ENCODE measurements at places on chromosomes 7 and 10. TPM values are rescaled to one million over a fixed set of nuclear protein-coding genes. Genes with fewer than 3 reads are reported as not detected.

CREB3L2 gene
- 29.2 TPM for total RNA-seq

SGCE gene
- total RNA-seq = 29.9 TPM

GRCh38 chr10:124065382-124066125, 27.8 kb downstream of the CHST15 start:
- no peak for DNase-seq

- DNase-seq = no peak
These were observed 17.4 kb downstream of the IRF5 start for GRCh38 chr7:128954830-128955802.

ARHGAP22 gene
- 3.6 TPM for total RNA-seq

DNA sequence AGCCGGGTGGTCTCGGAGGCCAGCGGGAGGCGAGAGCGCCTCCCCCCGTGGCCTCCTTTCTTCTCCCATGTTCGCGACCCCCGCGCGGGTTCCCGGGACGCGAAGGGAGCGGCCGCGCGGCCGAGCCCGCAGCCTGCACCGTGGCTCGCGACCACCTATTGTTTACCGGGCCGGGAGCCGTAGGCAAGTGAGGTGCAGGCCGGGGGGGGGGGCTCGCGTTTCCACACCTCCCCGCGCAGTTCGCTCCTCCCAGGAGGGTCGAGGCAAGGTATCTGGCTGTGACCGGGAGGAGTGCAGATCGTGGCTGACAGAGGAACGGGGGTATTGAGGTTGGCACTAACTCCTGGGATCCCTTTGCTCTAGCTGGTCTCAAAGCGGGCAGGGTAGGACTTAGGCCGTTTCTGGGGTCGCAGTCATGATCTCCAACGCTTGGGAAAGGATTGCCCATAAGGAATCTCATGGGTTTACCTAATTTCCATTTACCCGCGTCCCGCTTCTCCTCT, 734 bp downstream of the PTPN12 start:
- peak; percentile 54 for DNase-seq

DNA sequence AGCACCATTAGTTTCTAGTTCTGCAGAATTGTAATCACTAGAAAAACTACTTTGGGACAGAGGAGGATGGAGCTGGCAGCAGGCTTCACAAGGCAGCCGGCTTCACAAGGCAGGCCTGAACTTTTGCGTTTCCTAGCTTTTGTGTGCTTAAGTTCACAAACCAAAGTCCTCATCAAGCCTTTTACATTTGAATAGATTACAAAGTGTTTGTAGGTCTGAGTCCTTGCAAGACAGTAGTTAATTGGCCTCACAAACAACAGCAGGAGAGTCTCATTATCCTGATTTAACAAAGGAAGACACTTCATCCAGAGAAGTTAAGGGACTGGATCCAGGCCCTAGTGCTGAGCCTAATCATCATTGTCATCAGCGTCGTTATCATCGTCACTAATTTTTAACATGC, 147.8 kb upstream of the AUTS2 start:
- no peak for DNase-seq

GJD4 gene
- total RNA-seq = not detected

FAM13C gene
- total RNA-seq = 6.3 TPM

OGDHL gene
- total RNA-seq = 1.5 TPM

RARRES2 gene
- total RNA-seq = 6.0 TPM

DNA sequence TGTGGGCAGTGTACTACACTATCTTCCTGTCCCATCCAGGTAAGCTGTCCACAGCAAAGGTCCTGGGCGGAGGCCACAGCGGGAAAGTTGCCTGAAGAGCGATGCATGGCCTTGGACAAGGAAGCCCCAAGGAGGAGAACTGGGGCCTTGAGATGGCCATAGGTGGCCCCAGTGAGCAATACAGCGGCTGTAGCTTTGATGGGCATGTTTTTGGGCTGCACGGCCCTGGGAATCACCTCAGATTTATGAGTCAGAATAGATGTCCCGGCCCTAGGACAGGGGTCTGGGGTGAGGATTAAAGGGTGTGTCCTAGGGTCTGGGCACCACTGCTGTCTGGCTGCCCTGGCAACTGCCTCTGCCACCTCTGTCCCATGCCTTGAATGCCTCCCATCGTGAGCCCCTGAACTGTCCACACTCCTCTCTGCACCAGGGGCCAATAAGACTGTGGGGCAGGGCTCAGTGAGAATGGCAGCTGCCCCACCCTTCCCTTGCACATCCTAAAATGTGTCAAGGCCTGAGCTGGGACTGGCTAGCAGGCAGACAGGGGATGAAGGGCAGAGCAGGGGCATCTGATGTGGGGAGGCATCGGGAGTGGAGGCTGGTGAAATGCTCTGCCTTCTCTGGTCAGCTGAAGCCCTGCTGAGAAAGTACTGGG, 9.4 kb upstream of the IRF5 start:
- DNase-seq = no peak

- no peak for DNase-seq
These were observed 210.8 kb downstream of the DNAJB6 start for GRCh38 chr7:157547611-157548010.

DNA sequence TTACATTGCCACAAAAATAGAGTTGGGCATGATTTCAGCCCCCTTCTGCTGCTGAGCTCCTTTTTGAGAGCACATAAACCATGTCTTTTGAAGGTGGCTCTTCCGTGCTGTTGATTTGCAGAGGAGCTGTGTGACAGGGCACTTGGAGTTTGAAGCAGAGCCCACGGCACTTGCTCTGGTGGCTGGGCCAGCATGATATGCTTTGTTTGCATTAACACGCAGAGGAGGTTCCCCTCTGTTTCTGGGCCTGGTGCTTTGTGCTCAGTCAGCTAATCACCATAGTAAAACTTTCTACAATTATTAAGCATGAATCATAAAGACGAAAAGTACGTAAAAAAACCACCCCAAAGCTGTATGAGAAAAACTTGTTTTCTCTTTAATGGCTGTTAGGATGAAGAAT, 40.1 kb downstream of the RBM33 start:
- DNase-seq = no peak

DNA sequence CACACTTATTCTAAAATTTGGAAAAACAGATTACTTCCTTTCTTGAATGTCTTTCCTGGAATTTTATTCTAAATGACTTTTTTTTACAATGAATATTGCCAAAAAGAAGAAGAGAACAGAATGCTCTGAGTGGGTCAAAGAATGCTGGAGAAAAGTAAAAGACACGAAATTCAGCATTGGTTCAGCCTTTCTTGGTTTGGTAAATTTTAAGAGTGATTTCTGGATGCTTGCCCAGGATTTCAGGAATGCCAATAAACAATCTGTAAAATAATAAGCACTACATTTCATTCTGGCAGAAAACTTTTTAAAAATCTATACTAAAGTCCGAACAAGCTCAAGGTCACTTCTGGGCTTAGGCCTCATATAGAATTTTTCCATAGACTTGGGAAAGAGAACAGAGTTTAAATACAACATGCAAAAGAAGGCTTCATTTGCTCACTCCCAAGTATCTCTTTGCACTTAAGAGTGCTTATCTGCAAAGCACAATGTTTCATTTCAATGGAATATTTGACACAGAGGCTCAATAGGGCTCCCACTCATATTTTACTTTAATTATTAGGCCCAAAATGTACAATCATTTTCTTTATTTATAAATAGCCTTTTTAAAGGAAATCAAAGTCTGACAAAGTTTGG, 359.5 kb upstream of the ANKRD30A start:
- DNase-seq = no peak

CTAGE8 gene
- total RNA-seq = 0.51 TPM

DNA sequence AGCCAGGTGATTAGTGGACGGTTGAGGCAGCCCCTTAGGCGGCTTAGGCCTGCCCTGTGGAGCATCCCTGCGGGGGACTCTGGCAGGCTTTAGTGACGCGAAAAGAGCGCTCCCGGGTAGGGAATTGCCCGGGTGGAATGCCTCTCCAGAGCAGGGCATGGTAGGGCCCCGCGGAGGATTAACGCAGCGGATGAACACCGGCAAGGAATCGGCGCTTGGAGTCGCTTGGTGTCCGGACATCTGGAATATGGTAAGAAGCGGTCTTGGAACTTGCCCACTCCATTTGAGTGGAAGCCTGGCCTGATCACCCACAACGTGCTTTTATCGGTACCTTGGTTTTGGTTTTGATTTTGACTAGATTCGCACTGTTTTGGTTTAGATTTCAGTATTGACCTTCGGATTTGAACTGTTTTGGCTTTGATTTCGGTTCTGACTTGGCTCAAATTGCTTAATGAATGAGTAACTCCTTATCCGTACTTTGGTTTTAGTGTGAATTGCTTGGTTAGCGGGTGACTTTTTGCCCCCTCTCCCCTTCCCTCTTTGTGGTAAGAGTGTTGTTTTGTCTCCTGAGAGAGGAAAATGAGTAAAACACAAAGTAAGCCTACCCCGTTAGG, 24.2 kb upstream of the CHST3 start:
- no peak for DNase-seq

- DNase-seq = no peak
These were observed 4.0 kb downstream of the ARHGAP22 start for GRCh38 chr10:48600645-48601505.

DNA sequence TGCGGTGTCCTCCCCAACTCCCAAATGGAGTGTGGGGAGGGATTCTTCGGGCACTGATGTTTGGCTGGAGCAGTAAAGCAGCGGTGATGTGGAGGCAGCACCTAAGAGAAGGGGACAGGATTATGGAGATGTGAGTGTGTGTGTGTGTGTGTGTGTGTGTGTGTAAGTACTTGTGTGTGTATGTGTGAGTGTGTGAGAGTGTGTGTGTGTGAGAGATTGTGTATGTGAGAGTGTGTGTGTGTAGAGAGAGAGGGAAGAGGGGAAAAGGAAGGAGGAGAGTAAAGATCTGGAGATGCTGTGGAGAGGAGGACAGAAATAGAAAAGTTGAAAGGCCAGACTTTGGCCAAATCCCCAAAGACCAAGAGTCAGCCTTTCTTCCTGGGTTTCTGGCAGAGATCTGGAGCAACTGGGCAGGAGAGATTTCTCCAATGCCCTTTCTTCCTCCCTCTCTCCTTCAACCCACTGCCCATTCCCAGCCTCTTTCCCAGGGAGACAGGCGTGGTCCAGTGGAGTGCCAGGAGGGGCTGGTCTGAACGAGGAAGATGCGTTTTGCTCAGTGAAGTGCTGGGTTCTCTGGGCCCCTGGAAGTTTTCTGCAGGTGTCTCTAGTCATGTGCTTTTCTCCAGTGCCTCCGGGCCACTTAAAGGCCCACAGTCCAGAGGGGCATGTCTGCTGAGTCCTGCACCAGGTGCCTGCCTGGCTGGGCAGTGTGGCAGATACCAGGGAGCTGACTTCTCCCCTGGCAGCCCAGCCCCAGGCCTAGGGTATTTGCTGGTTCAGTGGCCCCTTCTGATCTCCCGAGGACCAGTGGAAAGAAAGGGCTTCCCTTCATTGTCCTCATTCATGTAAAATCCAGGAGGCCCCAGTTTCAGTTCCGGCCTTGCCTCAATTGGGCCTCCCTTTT, 60.5 kb downstream of the HK1 start:
- DNase-seq = no peak

DNA sequence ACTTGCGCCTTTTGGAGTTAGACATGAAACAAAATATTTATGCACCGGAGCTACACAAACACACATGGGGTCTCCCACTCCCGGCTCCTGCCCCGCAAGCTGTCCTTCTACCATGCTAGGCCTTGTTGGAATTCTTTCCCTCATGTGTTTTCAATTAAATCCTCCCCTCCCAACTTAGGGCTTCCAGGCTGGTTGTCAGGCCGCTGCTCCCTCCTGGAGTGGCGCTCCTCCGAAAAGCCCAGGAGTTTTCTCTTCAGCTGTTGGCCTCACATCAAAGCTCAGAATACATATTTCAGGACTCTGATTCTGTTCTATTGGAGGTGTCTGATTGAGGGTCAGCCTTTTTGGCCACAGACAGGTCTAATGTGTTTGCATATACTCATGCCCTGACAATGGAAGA, 113.3 kb downstream of the FANK1 start:
- DNase-seq = no peak

AKR1C4 gene
- not detected for total RNA-seq

DNA sequence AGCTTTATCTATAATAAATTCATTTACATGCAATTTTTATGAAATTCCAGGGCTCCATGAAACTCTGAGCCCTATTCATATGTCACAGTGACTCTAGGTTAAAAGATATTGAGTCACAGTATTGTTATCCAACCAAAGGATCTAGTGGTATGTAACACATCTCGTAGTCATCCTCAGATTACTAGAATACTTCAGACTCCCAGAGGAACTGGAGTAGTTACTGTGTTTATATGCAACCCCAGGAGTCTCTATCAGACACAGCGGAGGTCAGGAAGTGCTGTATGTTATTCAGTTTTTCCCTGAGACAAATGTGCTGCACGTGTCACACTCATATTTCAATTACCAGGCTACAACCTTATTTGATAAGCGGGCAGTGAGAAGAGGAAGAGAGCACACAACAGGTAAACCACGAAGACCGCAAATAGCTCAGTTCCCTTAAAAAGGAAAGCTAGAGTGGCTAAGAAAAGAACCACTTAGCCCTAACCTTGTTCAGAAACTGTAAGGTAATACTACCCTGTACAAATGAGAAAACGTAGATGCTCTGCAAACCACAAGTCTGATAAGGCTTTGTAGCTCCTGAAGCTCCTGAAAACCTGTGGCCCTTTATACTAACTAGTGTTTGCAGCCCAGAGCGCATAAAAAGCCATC, 114.0 kb upstream of the CNTNAP2 start:
- DNase-seq = no peak

- no peak for DNase-seq
These were observed 2.7 kb upstream of the FEZF1 start for GRCh38 chr7:122307228-122307621.

DNA sequence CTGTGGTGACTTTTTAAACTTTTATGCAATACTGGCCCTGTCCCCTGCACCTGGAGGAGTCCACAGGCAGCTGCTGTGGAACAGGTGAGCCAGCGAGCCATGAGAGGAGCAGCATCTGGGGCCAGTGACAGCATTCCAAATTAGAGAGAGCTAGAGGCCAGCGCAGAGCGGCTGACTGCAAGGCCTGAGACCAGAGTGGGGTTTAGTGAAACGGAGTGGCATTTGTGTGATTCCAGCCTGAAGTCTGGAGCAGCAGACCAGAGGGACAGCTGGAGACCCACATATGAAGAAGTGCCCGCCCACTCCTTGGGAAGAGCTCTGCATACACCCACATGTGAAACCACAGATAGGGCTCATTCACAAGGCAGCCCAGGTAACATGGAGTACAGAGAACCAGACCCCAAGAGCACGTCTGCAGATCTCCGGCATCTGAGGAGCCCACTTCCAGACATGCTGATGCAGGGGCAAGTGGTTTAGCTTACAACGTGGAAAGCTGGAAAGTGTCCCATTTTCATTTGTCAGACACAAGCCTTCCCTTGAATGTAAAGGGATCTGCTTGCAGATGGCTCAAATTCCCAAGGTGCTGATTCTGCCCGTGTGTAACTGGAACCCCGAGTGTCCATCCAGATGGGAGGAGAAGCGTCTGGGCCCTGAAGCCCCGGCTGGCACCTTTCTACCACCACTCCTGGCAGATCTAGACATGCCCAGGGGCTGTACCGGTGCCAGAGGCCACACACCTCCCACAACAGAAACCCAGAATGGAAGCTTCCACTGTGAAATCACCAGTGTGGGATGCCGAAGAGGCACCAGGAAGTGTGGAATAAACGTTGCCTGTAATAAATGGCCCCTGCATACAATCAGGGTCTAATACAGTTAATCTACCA, 256.0 kb upstream of the TCERG1L start:
- DNase-seq = no peak

GRCh38 chr10:69065406-69066361, 22.2 kb upstream of the SRGN start:
- DNase-seq = peak; percentile 49

- DNase-seq = no peak
These were observed 27.6 kb upstream of the PIK3AP1 start for GRCh38 chr10:96747734-96748550.

All from heart left ventricle (tissue), 16 donors.